ENCODE measurements at places on chromosomes 1 and 21.

DNA sequence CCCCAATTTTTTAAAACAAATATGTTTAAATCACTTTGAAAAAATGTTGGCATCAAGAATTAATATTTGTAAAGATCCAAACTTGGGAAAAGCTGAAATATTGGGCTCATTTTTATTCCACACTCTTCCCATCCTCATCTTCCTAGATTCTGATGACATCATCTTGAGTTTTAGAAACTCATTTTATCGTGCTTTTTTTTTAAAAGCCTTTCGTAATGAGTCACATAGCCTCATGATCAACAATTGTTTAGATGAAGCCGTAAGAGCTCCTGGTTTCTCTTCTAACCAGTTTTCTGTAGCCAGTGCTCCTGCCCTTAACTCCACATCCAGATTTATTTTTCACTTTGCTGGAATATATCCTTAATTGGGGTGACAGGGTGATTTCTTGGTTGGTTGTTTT, 78.6 kb downstream of the POFUT2 start:
- DNase-seq = no peak

- DNase-seq = no peak
Observed at GRCh38 chr1:67241200-67241746, 66.4 kb upstream of the IL12RB2 start.

- DNase-seq = no peak
Observed at GRCh38 chr1:38418195-38419030, 371.8 kb upstream of the POU3F1 start.

DNA sequence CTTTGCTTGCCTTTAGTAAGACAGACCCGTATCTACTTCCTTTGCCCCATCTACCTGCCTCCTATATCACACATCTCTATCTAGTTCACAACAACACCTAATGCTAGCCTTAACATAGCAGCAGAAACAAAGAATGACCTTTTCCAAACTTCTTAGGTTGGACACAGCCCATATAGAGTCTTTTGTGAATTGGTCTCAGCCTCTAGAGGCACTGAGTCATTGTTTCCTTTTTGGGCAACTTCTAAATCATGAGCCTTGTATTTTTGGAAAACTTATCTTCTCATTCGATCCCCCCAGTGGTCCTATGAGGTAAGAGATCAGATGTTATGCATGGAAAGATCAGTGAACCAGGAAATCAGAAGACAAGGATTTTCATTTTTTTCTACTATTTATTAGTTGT, 679.4 kb upstream of the USP24 start:
- no peak for DNase-seq

DNA sequence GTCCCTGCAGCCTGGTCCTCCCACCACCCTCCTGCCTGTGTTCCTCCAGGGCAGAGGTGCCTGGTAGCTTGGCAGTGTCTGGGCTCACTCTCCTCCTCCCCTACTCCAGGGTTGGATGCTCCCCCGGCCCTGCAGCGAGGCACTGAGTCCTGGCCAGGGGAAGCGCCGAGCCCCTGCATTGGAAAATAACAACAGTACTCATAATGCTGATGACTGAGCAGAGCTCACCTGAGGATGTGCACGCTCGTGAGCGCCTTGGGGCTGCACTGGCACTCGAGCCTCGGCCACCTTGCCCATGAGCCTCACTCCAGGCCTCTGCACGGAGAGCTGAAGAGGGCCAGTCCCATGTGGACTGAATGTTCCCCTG, 6.0 kb upstream of the ACTRT2 start:
- no peak for DNase-seq

- DNase-seq = no peak
Observed at GRCh38 chr1:238628110-238628509, 737.4 kb upstream of the ZP4 start.

GRCh38 chr1:160366731-160367515, at the start of gene NHLH1:
NHLH1 (plus strand) TSS chr1:160367071; CDS start chr1:160370732, 3,661 bp downstream.
- DNase-seq = no peak

DNA sequence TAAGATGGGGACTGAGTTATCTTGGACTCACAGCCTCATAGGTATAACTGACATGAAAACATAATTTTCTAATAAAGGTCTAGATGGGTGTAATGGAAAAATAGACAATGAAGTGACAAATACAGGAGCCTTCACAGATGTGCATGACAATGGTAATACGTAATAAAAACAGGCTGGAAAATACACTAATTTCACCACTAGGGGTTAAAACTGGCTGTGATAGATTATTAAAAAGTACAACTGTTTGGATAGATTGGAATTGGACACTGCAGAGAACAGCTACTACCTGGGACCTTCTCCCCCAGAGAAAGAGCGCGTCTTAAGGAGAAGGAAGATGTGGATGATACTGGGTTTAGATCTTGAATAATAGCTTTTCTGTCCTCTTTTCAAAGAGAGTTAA, 9.8 kb downstream of the KAZN start:
- DNase-seq = no peak

- no peak for DNase-seq
Observed at GRCh38 chr1:12095452-12096263, 32.6 kb downstream of the TNFRSF8 start.

DNA sequence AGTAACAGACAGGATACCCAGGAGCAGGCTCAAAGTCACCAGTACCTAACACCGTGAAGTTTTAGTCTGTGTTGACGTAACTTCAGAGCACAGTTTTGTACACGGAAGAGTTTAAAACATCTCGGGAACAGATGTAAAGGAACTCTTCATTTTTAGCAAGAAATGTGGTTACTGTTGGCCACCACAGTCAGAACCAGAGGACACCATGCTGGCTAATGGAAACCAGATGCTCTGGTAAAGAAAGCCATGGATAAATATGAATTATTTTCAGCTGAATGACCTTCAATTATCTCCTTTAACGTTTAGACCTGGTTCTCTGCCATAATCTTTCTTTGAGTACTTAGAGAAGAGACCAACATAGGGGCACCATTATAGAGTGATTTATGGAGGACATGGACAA, 115.9 kb downstream of the NTMT2 start:
- DNase-seq = no peak

GRCh38 chr1:220950576-220950975, 71.3 kb downstream of the HLX start:
- DNase-seq = no peak

DNA sequence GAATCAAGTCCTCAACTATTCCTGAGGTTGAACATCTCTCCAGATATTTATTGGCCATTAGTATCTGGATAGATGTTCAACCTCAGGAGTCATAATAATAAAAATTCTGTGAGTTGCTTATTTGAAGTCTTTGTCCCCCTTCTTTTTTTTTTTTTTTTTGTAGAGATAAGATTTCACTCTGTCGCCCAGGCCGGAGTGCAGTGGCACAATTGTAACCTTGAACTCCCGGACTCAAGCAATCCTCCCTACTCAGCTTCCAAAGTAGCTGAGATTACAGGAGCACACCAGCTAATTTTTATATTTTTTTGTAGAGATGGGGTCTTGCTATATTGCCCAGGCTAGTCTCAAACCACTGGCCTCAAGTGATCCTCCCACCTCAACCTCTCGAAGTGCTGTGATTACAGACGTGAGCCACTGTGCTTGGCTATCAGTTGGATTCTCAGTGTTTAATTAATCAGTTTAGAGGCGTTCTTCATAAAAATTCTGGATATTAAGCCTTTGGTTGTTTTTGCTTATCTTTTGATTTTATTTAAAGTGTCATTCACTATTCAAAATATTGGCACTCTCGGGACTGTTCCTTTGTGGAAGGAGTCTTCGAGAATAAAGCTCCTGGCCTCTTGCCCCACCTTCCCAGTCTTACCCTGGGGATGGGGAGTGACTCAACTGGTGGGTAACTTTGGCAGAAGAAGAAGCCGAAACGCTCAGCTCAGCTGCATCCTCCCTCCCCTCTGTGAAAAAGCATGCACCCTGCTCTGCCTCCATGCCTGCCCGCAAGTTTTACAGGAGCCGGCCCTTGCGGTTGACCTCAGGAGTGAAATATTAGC, 11.2 kb upstream of the HYI start:
- no peak for DNase-seq

GRCh38 chr1:93783876-93784275, 95.1 kb downstream of the DNTTIP2 start:
- DNase-seq = no peak

DNA sequence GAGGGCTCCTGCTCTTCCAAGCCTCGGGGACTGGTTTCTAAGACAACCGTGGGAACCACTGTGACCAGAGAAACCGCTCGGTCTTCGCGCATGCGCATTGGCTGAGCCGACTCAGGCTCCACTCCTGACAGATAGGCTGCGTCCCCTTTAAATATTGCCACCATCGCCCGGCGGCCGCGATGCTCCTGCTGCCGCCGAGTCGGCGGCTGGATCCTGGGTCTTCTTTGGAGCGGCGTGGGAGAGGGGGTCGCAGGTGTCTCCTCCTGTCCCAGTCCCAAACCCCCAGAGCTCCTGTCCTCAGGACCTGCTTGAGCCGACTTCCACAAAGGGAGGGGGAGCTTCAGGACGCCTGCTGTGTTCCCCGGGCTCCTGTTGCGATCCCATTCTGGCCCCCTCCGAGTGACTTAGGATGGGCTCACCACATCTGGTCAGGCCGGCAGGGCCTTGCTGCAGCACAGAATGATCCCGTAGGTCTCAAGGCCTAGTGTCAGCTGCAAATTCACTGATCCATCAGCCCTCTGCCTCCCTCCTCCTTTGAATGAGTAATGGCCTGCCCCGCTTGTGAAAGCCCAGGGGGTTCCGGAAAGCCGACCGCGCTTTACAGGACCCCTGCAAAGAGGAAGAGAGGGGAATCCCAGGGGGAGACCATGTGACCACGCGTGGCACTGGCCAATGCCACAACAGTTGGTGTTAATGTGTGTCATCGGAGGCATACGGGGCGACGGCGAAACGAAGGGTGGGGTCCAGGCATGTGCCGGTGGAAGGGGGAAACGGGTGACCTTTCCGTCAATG, 683.2 kb upstream of the TPTE start:
- no peak for DNase-seq

- no peak for DNase-seq
Observed at GRCh38 chr1:113784104-113784779, 25.0 kb upstream of the PHTF1 start.

GRCh38 chr1:30741239-30741894, 16.2 kb downstream of the LAPTM5 start:
- no peak for DNase-seq
